ENCODE measurements at places on chromosomes 5 and 9.
A peak's percentile ranks its signal among the peaks of the same experiment; 100 is the strongest.

DNA sequence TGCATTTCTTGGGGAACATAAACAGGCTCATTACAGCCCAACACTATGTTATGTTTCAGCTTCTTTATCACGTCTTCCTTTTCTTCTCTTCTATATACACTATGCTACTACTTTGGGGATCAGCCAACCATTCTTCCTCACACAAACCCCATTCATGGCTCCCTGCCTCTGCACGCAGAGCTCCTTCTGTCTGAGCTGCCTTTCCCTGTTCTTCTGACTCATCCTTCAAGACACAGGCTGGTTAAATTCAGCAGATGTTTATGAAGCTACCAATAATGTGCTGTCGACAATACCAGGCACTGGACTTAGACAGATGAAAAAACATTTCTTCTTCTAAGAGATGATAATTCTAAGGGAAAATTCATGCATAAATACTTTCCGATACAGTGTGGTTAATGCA lies 102.5 kb upstream of the TXNDC8 start:
- DNase-seq = no peak

DNA sequence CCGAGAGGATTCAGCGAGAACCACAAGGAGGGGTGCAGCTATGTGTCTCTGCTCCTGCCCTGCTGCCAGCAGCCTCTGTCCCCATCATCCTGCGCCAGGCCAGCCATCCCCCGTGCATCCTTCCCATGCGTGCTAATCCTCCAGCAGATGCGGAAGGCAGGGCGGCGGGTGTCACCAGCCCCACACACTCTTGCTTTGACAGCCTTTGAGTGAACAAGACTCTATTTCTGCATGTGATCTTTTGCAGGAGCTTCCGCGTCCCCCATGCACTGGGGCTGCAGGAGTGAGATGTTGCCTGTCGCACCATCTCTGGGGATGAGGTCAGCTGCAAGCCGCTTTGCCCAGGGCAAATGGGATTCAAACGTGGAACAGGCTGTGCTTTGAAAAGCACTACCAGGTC lies 58.0 kb upstream of the OLFM1 start:
- no peak for DNase-seq

- DNase-seq = no peak
Measured at GRCh38 chr9:75139201-75139600, 50.9 kb downstream of the OSTF1 start.

GRCh38 chr9:27351438-27351837 lies 54.5 kb upstream of the EQTN start:
- DNase-seq = no peak

- DNase-seq = no peak
Measured at GRCh38 chr9:12739014-12739652, 35.7 kb upstream of the LURAP1L start.

DNA sequence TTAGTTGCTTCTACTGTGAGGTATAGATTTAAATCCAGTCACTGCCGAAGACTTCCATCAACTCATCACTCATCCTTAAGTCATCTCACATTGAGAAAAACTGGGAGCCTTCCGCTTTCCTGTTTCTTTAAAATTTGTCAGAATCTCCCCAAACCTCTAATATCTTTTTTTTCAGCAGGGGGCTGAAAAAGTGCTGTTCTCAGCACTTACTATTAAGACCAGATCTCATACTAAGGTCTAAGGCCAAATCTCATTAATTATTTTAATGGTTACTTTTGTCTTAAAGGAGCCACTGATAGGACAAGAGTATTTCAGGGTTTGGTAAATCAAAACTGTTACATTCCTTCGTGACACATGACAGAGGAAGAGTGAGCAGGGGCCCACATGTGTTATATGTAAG lies 134.6 kb upstream of the PRSS3 start:
- no peak for DNase-seq

- DNase-seq = no peak
Measured at GRCh38 chr5:156182174-156182967, 144.6 kb upstream of the SGCD start.

GRCh38 chr9:95486318-95486717 lies 30.5 kb downstream of the PTCH1 start:
- no peak for DNase-seq

DNA sequence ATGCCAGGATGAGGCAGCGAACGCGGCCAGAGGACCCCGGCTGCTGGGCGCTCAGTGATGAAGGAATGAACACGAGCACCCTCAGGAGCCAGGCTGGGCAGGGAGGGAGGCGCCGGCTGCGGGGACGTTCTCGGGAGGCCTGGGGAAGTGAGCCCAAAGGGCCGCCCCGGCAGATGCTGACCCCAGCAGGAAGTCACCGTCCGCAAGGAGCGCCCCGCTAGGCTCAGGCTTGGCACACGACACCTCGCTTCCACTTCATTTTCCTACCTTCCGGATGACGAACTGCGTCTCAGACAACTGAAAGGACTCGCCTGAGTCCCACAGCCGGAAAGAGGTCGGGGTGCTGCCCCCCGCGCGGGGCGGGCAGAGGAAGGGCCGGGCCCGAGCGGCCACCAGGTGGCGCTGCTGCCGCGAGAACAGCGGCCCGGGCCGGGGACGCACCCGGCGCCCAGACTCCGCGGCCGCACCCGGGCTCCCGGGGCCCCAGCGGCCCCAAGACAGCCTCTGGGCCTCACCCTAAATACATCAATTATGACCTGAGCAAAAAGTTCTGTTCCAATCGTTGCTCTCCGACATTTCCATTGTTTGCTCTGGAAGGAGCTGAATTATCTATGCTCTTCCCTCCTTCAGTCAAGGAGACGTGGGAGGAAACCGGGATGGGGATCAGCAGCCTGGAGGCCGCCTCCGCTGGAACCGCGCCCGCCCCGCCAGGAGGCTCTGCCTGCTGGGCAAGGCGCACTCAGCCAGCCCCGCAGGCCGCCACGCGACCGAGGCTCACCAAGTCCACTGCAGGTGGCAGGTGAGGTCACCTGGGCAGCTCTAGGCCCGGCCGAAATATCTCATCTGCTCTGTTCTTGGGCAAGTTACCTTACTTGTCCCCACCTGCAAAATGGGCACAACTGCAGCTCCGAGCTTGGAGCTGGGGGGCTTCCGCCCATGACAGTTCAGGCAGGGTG lies 107.0 kb downstream of the ZNF354C start:
- DNase-seq = no peak

DNA sequence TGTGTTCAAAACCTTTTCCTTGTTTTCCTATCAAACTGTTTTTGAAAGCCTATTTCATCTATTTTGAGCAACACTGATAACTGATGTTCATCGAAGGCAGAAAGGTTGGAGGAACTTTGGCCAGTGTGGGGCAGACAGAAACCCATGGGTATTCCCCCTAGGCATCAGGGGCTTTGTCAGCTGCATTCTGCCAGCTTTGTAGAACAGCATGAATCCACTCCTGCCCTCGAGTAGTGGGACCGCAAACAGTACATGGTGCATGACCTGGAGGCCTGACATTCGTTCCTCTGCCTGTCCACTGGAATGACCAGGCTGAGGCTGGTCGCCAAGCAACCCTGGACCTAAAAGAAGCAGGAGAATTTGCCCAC lies 22.7 kb downstream of the ARHGAP26 start:
- no peak for DNase-seq

- no peak for DNase-seq
Measured at GRCh38 chr5:179262126-179262920, 82.9 kb downstream of the ADAMTS2 start.

DNA sequence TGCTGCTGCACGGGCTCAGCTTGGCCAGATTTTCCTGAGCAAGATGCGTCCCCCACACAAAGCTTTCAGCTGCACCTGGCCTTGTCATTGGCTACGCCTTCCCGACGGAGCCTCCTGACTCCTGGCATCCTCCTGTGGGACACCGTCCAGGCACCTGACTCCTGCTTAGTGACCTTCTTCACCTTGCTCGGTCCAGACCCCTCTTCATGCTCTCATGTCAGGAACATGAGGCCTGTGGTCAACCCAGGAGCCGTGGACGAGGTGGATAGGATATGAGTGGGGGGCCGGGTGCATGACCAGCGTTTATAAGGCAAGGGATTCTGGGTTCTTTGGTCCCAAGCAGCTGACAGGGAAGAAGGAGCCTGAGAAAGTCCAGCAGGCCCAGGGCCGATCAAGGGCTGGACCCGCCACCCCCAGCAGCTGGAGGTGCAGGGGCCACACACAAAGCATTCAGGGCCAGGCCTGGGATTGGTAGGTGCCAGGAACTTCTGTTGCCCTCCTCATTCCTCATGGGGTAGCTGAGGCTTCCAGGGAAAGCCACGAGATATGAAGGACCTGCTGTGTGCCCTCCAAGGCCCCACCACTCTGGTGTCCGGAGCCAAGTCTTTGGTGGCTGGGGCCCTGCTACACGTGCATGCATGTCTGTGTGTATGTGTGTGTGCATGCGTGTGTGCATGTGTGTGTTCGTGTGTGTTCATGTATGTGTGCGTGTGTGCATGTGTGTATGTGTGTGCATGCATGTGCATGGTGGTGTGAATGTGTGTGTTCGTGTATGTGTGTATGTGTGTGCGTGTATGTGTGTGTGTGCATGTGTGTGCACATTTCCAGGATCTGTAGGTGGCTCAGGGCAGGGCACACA lies 34.9 kb downstream of the SLC6A3 start:
- no peak for DNase-seq

GRCh38 chr9:99445371-99445891 lies 223.3 kb downstream of the SEC61B start:
- DNase-seq = no peak

DNA sequence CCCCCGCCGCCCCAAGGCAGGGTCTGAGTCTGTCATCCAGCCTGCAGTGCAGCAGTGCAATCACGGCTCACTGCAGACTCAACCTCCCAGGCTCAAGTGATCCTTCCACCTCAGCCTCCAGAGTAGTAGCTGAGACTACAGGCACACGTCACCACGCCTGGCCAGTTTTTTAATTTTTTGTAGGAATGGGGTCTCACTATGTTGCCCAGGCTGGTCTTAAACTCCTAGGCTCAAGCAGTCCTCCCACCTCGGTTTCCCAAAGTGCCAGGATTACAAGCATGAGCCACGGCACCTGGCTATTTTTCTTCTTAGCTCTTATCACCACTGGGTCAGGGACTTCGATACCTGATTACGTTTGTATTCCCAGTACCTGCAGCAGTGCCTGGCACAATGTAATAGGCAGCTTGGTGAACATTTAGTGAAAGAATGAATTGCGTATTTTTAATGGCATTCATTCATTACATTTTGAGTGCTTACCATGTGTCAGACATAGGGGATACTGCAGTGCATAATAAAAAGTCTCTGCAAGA lies 10.3 kb downstream of the LARP1 start:
- no peak for DNase-seq

GRCh38 chr9:80231318-80232236 lies 659.8 kb downstream of the TLE4 start:
- no peak for DNase-seq

- no peak for DNase-seq
Measured at GRCh38 chr9:82679472-82679871, 383.5 kb downstream of the RASEF start.

DNA sequence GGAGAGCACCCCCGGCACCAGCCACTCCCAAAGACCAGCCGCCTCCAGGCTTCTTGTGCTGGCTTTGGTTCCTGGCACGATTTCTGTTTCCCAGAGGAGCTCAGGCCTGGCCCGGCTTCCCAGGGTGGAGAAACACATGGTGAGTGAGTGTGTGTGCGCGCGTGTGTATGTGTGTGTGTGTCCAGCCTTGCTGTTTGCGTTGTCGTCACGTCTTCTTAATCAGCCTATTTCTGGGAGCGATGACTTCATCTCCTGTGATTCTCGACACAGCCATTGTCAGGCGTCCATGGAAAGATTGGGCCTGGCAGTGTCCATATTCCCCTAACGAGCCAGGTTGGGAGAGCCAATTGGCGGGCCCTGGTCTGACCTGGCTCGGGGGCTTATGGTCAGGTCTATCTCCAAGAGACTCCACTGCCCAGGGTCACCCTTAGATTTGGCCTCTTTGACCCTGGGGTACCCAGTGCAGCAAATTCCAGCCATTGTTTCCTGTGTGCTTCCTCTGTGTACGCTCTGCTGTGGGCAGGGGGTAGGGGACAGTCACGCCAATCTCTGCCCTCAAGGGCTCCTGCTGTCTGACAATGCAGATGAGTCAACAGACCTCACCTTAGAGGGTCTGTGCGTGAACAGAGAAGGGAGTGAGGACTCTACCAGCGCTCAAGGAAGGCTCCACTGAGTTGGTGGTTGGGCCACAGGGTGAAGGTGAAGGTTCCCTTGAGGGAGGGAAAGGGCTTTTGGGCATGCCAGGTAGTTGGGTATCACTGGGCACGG lies 73.8 kb downstream of the DAB2IP start:
- no peak for DNase-seq

DNA sequence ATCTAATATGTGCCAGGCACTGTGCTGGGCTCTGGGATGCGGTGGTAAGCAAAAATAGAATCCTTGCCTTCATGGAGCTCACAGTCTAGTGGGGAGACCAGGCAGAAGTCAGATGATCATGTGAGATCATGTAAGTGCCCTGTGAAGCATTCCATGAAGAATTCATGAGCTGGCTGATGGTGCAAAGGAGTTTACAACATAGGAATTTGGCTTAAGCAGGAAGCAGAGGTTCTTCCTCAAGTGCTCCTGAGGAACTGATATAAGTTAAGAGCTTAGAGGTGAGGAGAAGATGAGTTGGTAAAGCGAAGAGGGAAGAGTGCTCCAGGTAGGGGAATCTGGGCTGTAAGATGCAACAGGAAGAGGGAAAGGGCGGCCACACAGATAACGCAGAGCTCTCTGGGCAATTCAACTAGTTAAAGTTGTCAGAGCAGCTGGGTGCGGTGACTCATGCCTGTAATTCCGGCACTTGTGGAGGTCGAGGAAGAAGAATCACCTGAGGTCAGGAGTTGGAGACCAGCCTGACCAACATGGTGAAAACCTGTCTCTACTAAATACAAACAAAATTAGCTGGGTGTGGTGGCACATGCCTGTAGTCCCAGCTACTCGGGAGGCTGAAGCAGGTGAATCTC lies 78.5 kb upstream of the SPATA31D4 start:
- DNase-seq = no peak

DNA sequence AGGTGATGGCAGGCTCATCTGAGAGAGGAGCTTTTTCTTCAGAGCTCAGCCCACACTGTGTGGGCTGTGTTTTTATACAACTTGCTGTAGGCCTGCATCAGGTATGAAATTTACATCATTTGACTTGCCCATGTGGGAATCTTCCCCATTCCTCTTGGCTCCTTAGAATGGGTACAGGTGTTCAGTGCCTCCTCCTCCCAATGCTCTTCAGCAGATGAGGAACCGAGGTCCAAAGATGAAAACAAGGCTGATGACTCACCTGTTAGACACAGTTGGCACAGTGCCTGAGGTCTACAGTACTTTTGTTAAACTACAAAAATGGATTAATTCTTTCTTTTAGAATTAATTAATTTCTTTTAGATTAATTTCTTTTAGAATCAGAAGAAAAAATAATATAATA lies 20.8 kb downstream of the PAPPA start:
- DNase-seq = no peak

GRCh38 chr9:104027295-104027694 lies 66.8 kb upstream of the SMC2 start:
- no peak for DNase-seq

GRCh38 chr9:2055203-2055658 lies 40.1 kb downstream of the SMARCA2 start:
- no peak for DNase-seq

GRCh38 chr9:116133163-116133562 lies 20.4 kb upstream of the PAPPA start:
- DNase-seq = no peak

GRCh38 chr9:124010303-124010664 lies 1.3 kb upstream of the LHX2 start:
- peak; percentile 39 for DNase-seq

GRCh38 chr5:178413988-178414387 lies 176.2 kb downstream of the COL23A1 start:
- DNase-seq = no peak

GRCh38 chr9:100098046-100098886 lies 534 bp downstream of the ERP44 start:
- DNase-seq = peak; percentile 41

Data from NCI-H1436 (cell line).